ENCODE measurements at places on chromosomes 7 and 10.

DNA sequence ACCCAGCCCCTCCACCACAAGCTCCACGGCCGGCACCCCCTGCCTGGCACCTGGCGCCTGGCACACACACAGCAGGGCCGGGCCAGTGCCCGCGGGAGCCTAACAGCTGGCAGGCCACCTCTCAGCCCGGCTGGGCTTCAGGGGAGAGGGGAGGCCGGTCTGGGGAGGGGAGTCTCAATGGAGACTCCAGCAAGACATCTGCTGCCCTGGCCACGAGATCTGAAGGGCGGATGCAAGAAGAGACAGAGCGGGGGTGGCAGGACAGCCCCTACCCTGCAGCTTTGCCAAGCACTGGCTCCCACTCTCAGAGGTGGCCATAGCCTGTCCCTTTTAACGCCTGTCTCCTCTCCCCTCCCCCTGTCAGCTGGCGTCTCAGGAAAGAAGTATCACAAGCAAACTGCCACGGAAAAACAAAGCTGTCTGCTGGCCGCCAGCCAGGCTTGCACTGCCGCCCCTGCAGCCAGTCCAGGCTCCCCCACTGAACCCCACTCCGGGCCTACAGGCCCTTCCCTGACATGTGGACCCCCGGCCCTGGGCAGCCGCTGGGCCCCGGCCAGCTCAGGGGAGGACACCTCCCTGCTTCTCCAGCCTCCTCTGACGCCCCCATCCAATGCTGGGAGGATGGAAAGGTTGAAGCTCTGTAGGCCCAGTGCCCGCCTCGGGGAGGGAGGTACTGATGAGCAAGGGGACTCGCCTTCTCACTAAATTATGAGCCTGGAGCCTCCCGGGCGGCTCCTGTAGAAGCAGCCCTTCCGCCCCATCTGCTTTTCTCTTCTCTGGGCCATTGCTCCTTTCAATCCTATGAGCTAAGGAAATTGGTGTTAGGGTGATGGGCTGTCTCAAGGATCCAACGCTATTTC lies 178.4 kb downstream of the ARHGAP12 start:
- no peak for DNase-seq

DNA sequence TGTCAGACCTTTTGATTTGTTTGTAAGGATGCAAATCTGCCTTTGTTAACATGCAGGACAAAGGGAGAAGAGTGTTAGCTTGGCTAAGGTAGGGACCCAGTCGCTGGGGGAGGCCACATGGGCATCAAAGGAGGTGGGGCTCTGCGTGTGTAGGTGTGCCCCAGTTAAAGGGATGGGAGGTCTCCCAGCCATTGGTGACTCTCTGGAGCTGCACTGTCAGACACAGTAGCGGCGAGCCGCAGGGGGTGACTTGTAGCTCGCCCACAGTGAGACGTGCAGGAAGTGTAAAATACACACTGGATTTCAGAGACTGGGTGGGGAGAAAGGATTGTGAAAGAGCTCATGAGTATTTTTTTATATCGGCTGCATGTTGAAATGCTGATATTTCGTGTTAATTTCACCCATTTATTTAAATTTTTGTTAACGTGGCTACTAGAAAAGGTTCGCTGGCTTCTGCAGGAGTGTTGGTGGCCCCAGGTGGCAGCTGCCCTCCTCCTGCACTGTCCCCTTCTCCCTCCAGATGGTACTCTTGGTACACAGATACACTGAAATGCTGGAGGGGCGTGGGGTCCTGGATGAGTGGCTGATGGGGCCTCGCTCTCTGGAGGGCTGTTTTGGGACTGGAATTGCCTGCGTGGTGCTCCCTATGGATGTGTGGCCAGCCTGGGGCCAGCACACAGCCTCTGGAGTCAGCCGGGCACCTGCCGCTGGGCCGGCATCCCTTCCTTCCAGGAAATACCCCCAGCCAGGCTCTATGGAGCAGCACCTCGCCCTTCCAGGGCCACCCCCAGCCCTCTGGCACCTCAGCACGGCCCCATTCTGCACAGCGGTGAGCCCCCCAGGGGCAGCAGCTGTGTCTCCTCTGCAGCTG lies 59.2 kb downstream of the LHPP start:
- no peak for DNase-seq

DNA sequence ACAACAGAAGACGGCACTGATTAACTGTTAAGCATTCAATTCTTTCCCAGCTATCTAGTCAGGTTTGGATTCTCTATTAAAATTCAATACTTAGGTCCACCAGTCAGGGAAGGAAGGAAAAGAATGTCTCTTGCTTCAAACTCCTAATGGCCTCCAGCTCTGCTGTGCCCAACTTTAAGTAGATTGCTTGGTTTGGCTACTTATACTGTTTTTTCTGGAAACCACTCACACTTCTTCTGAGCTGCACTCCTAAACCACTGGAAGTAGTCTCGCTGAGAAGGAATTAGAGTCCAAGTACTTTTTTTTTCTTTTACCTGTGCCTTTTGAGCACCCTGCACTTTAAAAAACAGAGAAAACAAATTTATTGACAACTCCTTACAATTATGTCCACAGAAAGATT lies 26.7 kb upstream of the COL1A2 start:
- DNase-seq: no peak

DNA sequence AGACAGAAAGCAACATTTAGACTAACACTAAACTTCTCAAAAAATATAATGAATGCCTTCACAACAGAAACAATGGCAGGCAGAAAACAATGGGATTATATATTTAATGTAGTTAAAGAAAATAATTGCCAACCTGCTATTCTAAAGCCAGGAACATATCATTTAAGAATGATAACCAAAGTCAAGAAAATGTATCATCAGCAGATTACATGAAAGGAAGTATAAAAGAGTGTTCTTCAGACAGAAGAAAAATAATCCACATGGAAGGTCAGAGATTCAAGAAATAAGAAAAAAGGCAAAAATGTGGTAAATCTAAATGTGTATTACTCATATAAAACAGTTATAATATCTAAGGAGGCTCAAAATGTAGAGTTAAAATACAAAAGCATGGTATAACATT lies 98.1 kb downstream of the CYP26A1 start:
- no peak for DNase-seq

DNA sequence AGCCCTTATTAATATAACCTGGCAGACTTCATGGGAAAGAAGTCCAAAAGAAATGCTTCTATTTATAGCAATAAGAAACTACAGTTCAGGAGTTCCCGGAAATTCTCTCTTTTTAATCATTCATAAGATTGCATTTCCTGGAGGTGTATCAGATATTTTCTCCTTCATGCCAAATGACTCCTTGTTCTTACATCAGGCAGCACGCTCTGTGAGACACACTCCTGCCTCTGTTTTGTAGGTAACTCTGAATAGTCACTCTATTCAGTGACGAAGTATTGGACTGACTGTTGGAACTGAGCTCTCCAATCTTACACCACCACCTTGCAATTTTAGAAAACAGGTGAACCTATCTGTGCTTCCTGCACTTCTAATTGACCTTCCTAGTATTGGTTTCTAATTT lies 78.7 kb upstream of the MSRB2 start:
- DNase-seq: no peak

DNA sequence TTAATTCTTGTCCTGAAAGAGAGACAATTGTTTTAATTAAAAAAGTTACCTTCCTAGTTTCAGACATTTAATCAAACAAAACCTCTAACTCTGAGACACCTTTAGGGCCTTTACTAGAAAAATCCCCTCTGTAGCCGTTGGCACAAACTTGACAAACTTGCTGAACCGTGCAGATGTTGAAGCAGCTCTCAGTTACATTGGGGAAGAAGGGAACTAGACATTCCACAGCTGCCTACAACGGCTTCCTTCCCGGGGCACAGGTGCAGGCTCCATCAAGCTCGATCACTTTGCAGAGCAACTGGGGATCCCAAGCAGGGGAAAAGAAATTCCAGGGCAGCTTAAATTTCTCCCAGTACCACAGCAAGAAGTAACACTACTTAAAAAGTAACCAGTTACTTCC lies 141.3 kb downstream of the SKAP2 start:
- no peak for DNase-seq

GRCh38 chr7:138668229-138668596 lies 32.9 kb downstream of the SVOPL start:
- DNase-seq: no peak

DNA sequence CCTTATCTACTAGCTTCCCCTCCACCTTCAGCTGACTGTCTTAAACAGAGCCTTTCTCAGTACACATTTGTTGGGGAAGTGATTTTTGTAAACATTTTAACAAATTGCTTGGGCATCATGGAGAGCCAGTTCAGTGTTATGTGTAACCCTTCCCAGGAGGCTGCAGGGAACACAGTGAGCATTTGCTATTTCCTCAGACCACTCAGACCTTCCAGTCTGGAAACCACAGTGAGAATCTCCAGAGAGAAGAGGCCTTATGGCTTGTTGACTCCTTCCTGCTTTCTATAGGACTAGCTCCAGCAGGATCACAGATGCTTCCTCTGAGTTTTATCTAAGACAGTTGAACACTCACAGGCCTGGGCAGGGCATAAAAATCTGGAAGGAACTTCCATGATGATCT lies 409.8 kb upstream of the NPVF start:
- no peak for DNase-seq

DNA sequence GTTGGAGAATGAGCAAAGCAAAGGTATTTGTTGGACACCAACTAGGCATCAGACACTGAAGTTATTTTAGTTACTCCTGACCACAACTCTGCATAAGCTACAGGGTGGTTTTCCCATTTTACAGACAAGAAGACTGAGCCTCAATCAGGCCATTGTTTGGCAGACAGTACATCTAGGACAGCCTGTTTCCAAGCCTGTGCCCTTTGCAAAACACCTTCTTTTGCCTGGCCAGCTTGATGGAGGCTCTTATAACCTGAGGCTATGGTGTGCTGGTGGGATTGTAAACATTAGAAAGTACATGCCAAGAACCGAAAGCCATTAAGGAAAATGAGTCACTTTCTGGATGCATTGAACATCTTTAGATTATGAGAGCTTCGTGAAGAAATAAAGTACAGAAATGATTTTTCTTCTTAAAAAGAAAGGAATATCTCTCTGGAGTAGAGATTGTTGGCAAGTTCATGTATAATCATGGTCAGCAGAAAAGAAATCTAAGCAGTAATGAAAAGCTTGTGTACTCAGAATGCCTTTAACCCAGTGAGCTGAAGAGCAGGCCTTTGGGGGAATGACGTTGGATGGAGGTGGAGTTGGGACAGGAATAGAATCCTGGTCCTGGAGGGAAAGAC lies 140.6 kb downstream of the KIAA1217 start:
- no peak for DNase-seq

DNA sequence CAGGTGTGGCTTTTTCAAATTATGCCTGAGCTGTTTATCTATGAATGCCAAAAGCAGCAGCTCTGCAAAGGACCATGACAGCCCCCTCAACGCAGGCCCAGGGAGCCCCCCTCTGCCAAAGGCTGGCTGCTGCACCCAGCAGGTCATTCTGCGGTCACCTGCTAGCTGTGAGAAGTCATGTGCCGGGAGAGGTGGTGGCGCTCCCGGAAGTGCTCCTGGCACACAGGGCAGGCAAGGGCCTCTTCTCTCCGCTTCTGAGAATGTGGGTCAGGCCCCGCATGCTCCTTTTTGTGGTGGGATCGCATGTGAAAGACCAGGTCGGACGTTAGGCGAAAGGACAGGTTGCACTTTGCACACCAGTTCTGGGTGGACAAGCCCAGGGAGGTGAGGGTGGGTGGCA lies 16.4 kb downstream of the ZNF488 start:
- DNase-seq: no peak

DNA sequence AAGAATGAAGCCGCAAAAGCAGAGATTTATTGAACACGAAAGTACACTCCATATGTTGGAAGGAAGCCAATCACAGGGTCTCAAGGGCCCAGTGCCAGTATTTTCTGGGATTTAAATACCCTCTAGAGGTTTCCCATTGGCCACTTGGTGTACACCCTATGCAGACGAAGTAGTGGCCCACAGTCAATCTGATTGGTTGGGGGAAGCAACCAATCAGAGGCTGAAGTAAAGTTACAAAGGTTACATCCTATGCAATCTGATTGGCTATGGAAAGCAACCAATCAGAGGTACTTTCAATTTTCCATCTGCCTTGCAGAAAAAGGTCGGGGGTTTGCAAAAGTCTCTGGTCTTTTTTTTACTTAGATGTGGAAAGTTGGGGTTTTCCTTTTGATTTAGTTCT lies 481.3 kb upstream of the NRP1 start:
- DNase-seq: no peak

DNA sequence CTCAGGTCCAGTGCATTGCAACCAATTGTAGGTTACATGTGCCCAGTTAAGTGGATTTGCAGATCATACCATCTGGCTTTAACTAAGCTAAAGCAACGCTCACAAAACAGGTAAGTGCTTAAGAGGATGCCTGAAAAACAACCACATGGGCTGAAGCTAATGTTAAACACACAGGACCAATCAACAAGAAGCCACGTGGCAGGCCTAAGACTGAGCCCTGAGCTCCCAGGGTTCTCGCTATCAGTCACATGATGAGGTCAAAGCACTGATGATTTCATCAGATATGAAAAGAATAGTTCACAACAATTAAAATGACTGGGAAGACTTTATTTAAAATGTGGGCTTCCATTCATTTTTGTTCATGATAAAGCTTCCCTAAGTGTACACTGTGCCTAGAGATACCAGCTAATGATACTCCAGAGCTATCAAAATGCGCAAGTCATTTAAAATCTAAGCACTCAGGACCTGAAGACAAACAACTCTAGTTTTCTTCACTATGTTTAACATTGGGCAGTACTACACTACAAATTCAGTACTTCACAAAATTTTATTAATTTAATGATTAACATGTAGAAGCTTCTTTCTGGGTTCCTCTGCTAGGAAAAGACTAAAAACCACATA lies 90.6 kb downstream of the PIP4K2A start:
- no peak for DNase-seq

DNA sequence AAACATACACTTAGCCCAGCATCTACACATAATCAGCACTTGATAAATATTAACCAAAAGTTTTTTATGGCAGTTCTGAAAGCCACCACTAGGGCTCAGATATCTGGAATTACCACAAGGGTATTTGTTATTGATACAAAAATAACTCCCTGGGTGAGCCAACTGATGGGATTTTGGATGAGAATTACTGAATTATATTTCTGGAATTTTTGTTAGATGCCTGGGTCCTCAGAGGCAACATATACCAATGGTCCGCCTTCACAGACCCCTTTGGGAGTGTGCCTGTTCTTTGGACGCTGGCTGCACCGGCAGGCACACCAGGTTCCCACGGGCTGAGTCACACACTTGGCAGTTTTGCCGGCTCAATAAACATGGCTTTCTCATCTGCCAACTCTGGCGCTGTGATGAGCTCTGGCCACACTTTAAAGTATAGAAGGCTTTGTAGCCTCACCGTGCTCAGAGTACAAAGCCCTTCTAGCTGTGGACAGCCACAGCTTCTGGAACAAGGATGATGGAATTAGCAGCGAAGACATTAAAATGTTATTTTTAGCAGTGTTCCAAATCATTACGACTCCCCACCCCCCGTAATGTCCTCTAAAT lies 24.5 kb upstream of the EEPD1 start:
- DNase-seq: no peak

DNA sequence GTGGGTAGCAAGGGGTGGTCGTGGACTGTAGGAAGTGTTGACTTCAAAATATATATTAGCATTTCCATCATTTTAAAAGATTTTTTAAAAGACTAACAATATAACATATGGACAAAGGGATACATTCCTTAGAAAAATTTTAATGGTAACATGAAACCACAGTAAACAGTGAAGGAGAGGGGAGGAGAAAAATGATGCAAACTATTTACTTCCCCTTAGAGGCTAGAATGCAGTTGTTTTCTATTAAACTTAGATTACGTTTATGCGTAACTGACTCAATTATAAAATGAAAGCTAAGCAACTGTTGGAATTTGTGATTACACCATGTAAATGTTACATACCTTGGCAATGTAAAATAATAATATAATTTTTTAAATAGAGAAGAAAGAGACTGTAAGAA lies 41.3 kb downstream of the CALD1 start:
- no peak for DNase-seq

Measured in stimulated activated CD4-positive, alpha-beta T cell treated with anti-CD3 and anti-CD28 coated beads, Interleukin-15, amount 100 ng/mL, for 1 hour (primary cell).